ENCODE measurements at places on chromosomes 11 and 22.

DNA sequence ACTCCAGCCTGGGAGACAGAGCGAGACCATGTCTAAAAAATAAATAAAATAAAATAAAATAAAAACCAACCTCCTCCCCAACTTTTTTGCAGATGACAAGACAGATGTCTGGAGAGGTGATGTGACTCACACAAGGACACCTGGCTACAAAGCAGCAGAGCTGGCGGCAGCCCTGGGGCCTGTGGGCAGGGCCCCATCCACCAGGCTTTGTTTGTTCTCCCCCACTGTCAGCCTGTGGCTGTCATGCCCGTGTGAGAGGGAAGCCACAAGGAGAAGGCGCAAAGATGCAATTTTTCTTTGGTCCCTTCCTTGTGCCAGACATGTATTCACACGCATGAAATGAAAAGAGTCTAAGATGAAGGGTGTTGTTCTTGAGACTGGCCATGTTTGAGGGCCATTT lies 16.6 kb downstream of the CD59 start:
- DNase-seq = no peak

DNA sequence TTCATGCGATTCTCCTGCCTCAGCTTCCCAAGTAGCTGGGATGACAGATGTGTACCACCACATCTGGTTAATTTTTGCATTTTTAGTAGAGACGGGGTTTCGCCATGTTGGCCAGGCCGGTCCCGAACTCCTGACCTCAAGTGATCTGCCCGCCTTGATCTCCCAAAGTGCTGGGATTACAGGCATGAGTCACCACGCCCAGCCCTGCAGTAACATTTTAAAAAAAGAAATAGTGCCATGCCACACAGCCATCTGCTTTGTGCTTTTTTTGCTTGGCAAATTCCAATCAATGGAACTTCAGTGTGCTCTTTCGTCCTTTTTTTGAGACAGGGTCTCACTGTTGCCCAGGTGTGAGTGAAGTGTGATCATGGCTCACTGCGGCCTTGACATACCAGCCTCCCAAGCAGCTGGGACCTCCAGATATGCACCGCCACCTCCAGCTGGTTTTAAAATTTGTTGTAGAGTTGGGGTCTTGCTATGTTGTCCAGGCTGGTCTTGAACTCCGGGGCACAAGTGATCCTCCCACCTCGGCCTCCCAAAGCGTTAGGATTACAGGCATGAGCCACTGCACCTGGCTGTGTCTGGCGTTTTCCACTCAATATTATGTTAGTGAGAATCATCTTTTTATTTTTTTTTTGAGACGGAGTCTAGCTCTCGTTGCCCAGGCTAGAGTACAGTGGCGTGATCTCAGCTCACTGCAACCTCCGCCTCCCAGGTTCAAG lies 1.8 kb upstream of the CHADL start:
- no peak for DNase-seq

DNA sequence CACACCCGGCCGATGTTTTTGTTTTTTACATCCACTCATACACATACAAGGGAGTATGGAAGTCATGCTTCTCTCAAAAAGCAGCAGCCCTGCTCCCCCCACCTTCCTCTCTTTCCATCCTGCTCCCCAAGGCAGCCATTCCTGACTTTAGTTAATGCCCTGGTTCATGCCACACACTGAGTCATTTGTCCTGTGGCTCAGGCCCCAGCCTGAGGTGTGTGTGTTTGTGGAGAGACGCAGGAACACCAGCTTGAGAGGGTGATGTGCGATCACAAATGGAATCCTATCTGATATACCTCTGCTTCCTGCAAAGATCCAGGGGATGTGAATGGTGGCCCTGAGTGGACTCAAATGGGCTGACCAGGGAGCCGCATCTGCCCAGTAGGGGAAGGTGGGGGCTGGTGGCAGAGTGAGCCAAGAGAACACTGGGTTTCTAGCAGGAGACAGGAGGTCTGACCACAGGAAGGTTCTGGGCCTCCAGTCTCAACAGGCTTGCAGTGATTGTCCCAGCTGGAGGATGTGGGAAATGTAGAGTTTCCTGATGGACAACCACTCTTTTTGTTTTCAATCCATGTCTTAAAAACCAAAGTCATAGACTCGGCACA lies 86.7 kb downstream of the OSBP2 start:
- no peak for DNase-seq

DNA sequence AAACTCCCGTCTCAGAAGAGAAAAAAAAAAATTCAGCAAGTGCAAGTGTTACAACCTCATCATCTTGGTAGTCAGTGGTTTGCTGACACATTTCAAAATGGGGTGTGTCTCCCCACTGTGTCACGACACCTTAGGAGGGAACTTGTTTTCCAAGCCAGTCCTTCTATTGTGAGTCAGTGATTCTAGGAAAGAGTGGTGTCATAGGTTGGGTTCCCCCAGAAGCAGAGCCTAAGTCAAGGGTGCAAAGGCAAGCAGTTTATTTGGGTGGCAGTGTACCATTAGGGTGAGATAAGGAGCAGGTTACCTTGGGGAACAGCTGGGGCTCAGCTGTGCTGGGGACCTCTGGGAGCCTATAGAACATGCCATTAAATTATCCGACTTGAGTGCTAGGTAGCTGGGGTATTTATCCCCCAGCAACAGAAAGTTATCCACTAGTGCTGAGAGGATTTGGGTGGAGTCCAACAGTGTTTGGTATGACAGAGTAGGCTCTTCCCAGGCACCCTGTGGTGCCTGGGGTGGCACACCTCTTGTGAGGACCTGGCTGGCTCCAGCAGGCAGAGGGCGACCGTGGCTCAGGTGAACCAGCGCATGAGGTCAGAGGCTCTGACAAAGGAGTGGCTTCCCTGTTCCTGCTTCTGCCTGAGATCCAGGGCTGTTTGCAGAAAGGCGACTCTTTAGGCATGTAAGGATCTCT lies 41.7 kb downstream of the KIAA1671 start:
- no peak for DNase-seq

GRCh38 chr11:12087075-12088004 lies 23.1 kb upstream of the MICAL2 start:
- DNase-seq = no peak

DNA sequence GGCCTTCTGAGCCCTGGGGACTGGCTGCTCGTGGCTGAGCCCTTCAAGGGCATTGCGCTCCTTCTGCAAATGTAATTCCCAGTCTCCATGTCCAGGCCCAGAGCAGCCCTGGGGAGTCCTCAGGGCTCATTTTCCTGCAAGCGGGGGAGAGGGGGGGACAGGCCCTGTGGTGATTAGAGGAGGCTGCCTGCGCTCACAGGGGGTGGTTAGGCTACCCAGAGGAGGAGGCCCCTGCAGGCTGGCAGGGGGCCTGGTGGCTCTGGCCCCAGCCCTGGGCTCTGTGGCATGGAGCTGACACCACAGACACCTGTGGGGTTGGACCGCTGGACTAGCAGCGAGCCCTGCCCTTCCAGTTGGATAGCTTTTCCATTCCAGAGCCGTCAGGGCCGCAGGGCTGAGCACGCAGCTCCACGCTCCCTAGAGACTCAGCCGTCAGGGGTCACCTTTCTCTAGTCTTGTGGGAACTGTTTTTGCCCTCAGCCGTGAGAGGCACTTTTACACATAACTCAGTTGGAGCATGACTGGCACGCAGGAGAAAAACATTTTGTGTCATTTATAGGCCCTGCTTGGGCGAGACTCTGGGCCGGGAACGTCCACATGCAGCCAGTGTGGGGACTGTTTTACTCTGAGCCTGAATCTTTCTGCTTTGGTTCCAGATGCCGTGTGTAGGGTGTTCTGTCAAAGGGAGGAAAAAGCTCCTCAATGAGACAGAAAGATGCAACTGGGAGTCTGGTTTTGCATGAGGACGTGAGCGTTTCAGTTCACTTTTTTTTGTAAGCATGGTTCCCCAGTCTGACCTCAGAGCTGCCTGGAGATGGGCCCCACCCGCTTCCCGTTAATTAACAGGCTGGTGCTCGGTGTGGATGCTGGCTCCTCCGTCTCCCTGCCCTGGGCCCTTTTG lies 58.1 kb downstream of the LRP5 start:
- no peak for DNase-seq

DNA sequence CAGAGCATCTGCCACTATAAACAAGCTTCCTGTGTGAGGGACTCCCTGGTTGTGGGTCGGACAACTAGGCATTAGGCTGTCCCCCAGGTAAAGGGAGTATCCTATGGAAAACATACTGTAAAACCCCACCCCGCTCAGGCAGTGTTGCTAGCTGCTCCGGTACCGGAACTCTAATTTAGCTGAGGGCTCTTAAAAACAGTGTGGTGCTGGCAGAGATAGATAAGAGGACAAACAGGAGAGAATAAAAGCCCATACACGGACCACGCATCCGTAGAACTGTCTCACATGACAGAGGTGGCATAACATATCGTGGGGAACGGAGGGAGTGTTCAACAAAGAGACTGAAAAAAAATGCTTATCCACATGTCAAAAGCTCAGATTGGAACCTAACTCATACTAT lies 3.4 kb upstream of the MOGAT2 start:
- no peak for DNase-seq

- no peak for DNase-seq
Measured at GRCh38 chr11:69114811-69115523, 40.8 kb upstream of the SMIM38 start.

DNA sequence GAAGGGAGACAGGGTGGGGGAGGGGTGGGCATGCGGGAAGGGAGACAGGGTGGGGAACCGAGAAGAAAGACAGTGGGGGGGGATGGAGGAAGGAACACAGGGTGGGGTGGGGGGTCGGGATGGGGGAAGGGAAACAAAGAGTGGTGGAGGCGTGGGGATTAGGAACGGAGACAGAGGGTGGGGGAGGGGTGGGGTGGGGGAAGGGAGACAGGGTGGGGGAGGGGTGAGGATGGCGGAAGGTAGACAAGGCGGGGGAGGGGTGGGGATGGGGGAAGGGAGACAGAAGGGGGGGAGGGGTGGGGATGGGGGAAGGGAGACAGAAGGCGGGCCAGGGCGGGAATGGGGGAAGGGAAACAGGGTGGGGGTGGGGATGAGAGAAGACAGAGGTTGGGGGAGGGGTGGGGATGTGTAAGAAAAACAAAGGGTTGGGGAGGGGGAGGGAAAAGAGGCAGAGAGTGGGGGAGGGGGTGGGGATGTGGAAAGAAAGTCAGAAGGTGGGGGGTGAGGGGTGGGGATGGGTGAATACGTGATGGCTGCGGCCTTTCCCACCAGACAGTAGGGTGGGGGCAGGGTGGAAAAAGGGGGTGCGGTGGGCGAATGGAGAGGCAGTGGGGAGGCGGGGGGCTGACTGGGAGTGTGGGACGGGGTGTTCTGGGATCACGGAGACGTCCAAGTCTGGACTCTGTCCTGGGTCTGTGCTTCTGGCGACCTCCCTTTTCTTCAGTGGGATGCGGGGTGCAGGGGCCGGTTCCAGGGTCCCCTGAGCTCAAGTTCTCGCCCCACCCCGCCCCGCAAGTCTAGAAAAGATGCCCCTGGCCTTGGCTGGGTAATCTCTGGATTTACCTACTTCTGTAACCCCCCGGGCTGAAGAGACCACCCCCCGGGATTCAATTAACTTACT lies 744 bp downstream of the PRAME start:
- no peak for DNase-seq

DNA sequence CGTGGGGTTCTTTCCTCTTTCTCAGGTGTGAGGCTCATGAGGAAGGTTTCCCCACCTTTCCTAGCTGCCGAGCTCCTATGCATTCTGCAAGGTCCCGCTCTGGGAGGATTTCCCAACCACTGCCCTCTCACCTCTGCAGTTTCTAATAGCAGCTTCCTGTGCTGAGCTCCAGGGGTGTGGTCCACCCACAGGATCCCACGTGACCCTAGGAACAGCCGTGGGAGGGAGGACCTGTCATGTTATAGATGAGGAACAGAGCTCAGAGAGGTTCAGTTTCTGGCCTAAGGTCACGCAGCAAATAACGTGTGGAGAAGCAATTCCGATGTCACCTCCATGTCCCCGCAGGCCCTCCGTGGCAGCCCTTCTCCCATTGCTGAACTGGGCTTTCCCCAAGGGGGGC lies 38.5 kb downstream of the FLRT1 start:
- DNase-seq = no peak

DNA sequence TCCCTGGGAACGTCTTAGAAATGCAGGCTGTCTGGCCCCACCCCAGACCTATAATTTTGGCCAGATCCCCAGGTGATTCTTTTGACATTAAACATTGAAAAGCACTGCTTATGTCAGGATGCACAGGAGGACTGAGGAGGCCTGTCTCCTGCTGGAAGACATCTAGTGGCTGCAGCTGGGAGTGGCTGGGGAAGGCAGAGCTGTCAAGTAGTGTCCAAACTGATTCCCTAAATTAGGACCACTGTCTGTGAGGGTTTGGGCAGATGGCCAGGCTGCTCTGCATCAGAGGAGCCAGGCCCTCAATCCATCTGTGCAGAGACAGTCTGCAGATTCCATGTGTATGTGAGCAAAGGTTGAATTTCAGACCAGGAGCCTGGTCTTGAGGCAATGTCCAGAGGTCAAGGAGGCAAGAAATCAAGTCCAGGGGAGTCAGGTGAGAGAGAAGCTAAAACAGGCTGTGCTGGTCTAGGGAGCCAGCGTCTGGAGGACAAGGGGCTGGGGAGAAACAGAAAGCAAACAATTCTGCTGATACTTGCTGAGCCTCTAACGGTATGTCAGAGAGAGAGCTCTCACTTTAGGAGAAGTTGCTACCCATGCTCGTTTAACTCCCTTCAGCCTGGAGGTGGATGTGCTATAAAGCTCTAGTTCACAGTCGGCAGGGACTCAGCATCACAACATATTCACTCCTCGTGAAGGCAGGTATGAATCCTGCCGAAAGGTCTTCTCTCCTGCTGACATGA lies 15.3 kb upstream of the SYTL2 start:
- DNase-seq = no peak

DNA sequence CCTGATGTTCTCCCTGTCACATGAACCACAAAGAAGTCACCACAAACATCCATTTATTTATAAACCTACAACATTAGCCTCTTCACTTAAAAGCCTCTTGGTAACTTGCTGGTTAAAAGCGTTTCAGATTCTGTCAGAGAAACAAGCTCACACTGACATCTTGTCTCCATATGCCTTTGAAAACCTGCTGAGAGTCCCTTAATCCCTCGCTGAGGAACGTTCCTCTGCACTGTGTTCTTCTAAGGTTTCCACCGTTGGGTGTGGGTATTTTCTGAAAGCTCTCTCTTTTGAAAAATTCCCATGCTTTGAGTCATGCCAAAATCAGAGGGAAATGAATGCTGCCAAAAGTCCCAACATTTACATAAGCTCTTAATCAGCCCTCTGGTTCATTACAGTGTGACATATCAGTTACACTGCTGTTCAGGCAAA lies 149.8 kb downstream of the CCDC34 start:
- no peak for DNase-seq

DNA sequence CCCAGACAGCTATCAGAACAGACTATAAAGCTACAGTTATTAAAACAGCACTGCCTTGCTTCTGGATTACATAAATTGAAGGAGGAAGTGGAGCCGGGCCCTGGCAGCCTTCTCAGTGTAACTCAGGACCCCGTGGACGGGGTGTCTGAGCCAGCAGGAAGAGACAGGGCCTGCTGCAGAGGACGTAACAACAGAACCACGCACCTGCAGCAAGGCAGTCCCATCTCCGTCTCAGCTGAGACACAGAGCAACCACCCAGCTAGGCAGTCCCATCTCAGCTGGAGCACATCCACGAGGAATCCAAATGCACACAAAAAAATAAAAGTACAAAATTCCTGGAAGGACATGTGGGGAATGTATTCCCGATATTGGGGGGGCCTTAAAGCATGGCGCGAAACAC lies 17.1 kb upstream of the KRTAP5-6 start:
- DNase-seq = no peak
